ENCODE measurements at places on chromosomes 2 and 18. TPM values are rescaled to one million over a fixed set of nuclear protein-coding genes. Genes with fewer than 3 reads are reported as not detected.

RESP18 gene
- polyA plus RNA-seq = not detected

MPP4 gene
- polyA plus RNA-seq = not detected

AQP12B gene
- not detected for polyA plus RNA-seq

ZNF396 gene
- polyA plus RNA-seq = 0.50 TPM

ASNSD1 gene
- 13.0 TPM for polyA plus RNA-seq

All from B cell (primary cell).